Stimulated activated CD4-positive, alpha-beta T cell treated with anti-CD3 and anti-CD28 coated beads, Interleukin-12 subunit alpha, Interleukin-12 subunit beta, amount 100 ng/mL, for 24 hours (primary cell): ENCODE measurements at places on chromosomes 12 and 14.

DNA sequence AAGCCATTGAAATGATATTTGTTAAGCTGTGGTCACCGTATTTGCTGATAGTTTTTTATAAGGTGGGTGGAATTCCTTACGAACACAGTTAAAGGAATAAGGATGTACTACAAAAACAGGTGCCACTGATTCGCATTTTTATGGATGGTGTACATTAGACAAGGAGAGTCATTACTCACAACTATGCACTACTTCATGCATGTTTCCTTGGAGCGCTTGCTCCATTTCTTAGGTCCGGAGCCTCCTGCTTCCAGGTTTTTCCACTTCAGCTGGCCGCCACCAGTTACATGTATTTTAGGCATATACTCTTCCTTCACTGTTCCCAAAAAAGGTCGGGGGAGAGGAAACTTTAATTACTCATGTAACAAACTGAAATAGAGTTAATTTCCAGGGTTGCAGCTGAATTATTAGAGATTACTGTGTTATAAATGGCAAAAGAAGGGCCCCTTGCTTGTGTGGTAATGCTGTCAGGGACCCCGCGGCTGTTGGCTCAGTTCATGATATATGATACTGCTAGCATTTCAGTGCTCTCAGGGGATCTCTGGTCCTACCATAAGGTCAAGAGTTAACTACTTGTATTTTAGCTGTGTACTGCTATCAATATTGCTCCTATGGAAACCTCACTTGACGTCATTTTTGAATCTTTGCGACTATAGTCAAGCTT is 454.7 kb downstream of the NPAS3 start:
- no peak for DNase-seq

GRCh38 chr12:12985817-12986408 is 14.2 kb downstream of the HEBP1 start:
- no peak for DNase-seq

DNA sequence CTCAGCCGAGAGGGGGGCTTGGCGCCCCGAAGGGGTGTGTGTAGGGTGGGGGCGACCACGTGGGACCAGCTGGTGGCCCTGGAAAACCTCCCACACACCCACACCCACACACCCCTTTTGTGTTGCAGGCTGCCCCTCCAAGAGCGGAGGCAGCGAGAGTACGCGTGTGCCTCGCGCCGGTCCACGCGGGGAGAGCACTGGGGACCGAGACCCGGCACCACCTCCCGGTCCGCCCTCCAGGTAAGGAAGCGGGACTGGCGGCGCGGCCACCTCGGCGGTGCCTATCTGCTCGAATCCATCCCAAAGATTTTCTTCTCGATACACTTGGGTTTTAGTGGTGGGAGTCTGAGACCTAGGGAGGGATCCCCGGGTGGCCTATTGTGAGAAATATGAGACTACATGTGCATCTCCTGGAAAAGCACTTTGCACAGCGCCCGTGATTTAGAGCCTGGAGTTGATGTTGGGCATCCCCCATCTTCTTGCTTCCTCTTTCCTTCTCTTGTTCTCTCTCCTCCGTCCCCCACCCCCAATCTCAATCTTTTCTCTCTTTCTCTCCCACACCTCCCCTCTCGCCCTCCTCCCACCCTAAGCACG is 393 bp downstream of the SYT1 start:
- no peak for DNase-seq

GRCh38 chr12:107523775-107524535 is 161.6 kb upstream of the PWP1 start:
- no peak for DNase-seq

DNA sequence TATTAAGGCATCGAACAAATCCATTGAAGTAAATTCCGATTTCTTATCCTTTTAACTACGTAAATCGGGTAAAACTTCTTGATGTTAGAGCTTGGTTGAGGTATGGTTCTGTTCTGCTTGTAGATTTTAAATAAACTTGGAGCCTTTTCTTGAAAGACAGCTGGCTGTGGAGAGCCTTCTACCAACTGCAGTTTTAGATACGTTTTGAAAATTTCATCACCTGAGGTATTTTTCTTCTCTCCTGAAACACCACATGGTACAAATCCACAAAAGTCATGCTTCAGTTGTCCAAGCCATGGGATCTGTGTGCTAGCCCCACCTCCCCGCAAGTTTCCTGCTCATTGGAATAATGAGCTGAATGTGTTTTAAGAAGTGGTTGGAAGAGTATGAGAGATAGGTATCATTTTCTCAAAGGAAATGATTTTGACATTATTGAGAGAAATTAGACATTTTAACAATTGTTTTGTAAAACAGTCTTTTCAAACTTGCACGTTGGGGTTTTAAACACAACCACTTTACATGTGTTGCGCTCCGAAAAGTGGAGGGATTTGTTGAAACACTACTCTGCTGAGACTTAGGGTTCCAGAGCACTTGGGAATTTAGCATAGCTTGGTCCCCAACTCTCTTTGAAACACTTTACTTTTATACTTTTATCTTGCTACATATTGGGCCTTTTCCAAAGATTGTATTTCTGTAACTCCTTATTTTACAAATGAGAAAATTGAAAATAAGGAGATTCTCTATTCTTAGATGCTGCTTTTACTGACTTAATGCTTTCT is 1.4 kb downstream of the PPM1A start:
- DNase-seq, result no peak

- no peak for DNase-seq
These were observed 43.8 kb downstream of the ALDH1L2 start for GRCh38 chr12:105040476-105040875.

DNA sequence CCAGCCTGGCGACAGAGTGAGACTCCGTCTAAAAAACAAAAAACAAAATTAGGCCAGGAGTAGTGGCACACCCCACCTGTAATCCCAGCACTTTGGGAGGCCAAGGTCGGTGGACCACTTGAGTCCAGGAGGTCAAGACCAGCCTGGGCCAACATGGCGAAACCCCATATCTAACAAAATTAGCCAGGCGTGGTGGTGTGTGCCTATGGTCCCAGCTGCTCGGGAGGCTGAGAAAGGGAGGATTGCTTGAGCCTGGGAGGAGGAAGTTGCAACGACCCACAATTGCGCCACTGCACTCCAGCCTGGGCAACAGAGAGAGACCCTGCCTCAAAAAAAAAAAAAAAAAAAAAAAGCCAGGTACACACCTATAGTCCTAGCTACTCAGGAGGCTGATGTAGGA is 37.0 kb downstream of the KDM2B start:
- DNase-seq, result no peak

- no peak for DNase-seq
These were observed 11.2 kb upstream of the SRSF5 start for GRCh38 chr14:69755784-69756183.

- DNase-seq, result no peak
These were observed 165.2 kb upstream of the OTX2 start for GRCh38 chr14:56975521-56975920.

- DNase-seq, result no peak
These were observed 3.9 kb upstream of the BTG1 start for GRCh38 chr12:92149563-92149962.

GRCh38 chr12:54195737-54196347 is 7.1 kb upstream of the SMUG1 start:
- no peak for DNase-seq

DNA sequence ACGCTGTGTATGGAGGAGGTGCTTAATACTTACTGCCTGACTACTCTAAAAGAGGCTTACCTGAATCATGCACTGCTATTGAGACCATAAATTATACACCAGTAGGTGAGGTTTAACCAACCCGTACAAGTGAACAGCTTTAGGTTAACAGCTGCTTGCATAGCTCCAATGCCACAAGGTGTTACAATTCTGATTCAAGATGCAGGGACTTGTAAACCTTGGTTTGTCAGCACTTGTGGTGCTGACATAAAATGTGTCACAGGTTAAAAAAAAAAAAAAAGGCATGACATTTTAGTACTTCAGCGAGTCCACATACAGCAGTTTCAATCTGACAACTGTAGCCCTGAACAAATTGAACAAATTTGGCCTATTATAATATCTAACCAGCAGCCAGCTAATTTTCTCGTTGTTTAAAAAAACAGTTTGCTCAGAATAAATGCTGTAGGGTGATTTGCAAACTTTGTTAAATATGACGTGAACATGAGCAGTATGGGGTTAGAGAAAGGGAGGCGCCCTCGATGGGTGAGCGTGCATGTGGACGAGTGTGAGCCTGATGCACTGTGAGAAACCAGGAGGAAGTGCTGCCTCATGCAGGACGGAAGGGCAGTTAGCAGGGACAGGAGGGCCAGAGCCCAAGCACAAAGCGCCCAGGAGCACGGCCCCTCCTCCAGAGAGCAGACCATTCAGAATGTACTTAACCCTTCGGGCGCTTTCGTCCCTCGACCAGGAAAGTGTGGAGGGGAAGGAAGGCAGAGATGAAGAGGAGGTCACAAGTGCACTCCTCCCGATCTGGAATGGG is 44.7 kb downstream of the TCHP start:
- no peak for DNase-seq

- DNase-seq, result no peak
These were observed 227.9 kb downstream of the ALG10B start for GRCh38 chr12:38544330-38545066.

DNA sequence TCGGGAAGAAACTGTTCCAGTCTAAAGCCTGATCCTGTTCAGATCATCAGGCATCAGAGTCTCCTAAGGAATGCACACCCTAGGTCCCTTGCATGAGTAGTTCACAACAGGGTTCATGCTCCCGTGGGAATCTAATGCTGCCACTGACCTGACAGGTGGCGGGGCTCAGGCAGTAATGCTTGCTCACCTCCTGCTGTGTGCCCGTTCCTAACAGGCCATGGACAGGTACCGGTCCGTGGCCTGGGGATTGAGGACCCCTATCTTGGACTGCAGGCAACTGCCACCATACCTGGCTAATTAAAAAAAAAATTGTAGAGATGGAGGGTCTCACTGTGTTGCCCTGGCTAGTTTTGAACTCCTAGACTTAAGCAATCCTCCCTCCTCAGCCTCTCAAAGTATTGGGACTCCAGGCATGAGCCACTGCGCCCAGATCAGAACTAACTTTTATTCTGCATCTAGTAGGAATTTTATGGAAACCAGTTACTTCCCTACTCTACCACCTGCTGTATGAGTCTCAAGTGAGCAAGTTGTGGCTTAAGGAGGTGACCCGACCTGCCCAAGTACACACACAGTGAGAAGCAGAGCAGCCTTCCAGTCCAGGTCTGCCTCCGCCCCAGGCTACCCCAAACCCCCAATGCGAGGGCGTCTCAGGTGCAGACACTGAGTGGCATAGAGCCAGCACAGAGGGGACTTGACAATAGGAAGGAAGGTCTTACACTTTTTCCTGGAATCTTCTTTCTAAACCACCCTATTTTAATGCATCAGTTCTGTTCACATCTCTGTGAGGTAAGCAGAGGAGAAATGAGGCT is 2.5 kb upstream of the PAPLN start:
- no peak for DNase-seq

- no peak for DNase-seq
These were observed 43.3 kb upstream of the PTPRO start for GRCh38 chr12:15278816-15279658.

DNA sequence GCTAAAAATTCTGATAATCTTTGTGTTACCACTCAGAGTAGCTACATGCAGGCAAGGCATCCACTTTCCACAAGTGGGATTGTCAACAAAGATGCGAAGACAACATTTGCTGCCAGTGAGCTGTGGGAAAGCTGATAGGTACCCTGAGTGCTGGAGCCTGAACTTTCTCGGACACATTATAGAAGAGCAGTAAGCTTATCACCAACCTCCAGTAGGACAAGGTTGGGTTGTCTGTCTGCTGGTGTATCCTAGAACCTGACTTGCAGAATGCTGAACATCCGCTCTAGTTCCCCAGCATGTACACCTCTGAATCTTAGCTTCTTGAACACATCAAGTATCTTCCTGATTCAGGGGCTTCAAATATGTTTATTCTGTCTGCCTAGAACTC is 103.8 kb upstream of the PPM1H start:
- DNase-seq, result no peak

DNA sequence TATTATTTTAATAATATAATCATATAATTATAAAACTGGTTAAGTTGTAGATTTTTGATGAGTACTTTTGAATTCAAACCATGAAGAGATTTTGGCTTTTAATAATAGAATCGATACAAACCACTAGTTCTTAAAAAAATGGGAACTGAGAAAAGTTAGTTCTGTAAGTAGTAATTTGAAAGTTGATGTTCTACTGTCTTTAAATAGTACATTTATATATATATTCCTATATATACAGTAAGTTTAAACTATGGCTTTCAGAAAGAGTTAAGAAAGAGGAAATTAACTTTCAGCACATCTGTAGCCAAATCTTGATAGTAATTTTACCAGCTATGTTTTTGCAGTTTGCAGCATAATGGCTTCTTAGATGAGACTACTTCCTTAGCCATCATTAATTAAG is 7.8 kb downstream of the LRRK2 start:
- DNase-seq, result no peak

DNA sequence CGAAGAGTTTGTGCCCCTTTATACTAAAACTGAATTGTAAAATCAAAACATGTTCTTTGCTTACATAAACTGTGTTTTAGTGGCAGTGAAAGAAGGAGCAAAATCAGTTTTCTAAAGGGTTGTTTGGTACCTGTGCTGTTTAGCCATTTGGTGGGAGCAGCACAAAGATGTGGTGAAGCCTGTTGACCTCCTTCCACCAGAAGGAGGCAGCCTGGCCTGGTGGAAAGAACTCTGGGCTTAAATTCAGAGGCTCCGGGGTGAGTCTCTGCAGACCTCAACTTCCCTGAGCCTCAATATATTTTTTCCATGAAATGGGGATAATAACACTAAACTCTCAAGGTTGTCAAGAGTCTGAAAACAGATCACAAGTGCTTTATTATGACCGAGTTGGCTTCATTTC is 502.5 kb downstream of the VRK1 start:
- no peak for DNase-seq

- no peak for DNase-seq
These were observed 15.0 kb upstream of the ORAI1 start for GRCh38 chr12:121611306-121611705.

DNA sequence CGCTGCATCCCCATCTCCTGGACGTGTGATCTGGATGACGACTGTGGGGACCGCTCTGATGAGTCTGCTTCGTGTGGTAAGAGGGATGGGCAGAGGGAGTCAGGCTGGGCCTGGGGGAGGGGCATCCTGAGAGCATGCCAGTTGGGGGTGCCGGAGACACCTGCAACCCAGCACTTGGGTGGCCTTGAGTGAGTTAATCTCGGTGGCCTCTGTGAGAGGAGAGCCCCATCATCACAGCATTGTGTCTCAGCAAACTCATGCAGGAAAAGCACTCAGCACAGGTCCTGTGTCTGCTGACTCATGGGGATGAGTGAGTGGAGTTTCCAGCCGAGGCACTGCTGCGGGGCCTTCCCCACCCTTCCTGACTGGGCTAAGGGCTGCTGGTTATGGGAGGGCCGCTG is 19.6 kb upstream of the LRP1-AS start:
- DNase-seq, result peak; percentile 20
